ENCODE measurements at places on chromosomes 16 and 17. TPM values are rescaled to one million over a fixed set of nuclear protein-coding genes. Genes with fewer than 3 reads are reported as not detected.

The TRAPPC1 gene
- 17.2 TPM for total RNA-seq

The GALR2 gene
- total RNA-seq, result not detected

The KRT36 gene
- total RNA-seq, result not detected

The UTP4 gene
- total RNA-seq, result 18.3 TPM

The SLC2A4 gene
- 34.4 TPM for total RNA-seq

The BEAN1 gene
- not detected for total RNA-seq
